ENCODE measurements at places on chromosomes 6 and 20. TPM values are rescaled to one million over a fixed set of nuclear protein-coding genes. Genes with fewer than 3 reads are reported as not detected.

- no peak for DNase-seq
Measured at GRCh38 chr6:53483423-53484353, 61.2 kb downstream of the GCLC start.

DNA sequence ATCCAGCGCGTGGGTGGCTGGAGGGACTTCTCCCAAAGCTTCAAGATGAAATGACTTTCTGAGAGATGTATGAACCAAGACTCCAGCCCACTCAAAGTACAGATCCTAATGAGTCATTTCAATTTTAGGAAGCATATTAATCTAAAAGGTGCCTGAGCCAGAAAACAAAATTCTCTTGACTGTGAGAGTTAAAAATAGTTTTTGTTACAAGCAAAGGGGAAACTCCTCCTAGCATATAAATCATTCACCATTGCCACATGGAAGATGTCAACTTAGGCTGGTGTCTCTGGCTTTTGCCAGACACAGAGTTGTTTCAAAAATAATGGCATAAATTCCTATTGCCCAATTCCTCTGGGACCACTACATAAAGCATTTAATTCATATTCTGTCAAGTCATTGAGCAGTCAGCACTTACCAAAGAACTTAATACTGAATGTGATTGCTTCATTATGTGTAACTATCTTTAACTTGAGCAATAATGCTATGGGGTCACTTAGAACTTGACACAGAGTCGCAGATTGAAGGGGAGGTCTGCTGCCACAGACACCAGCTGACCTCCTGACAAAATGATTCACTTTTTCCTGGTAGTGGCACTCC, 280.6 kb downstream of the SLC35F1 start:
- no peak for DNase-seq

GRCh38 chr6:2945153-2945452, 26.3 kb downstream of the SERPINB6 start:
- peak; percentile 81 for DNase-seq

DNA sequence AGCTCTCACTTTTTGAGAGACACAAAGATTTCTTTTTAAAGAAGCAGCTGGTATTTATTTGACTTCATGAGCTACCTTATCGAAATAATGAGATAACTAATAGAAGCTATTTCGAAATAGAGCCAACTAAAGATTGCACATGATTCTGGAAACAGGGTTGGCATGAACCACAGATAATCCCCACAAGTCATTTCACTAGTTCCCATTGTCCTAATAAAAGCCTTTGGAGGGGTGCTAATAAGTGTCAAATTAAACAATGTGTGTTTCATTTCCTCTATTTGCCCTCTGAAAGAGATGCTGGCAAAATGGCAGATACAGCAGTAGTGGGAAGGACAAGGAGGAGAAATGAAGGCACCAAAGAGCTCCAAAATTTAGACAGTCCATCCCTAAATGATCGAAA, 78.6 kb upstream of the RIPOR2 start:
- DNase-seq = no peak

The CRISP2 gene
- not detected for total RNA-seq

DNA sequence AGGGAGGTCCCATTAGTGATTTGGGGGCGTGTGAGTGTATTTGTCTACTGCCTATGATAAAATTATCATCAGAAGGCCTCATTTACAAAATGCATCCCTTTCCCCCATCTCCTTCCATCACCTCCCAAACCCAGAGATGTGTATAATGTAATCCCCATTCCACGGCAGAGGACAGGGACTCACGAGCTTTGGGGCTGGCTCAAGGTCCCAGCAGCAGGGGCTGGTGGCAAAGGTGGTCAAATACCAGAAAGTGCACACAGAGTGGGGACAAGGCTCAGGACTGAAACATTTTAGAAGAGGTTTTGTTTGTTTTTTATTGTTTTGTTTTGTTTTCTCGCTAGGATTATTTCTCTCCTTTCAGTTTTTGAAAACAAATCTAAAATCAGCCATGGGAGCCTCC, 68.5 kb upstream of the TOP1 start:
- DNase-seq = peak; percentile 39

The ZNF335 gene
- total RNA-seq = 19.0 TPM

DNA sequence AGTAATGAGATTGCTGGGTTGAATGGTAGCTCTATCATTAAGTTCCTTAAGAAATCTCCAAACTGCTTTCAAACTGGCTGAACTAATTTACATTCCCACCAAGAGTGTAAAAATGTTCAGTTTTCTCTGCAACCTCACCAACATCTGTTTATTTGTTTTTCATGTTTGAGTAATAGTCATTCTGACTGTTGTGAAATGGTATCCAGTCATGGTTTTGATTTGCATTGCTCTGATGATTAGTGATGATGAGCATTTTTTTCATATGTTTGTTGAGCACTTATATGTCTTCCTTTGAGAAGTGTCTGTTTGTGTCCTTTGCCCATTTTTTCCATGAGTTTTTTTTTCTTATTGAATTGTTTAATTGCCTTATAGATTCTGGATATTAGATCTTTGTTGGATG, 24.9 kb downstream of the DEFB125 start:
- DNase-seq = no peak

GRCh38 chr6:117354671-117355070, 71.1 kb downstream of the ROS1 start:
- DNase-seq = no peak

The MMUT gene
- total RNA-seq = 20.7 TPM

DNA sequence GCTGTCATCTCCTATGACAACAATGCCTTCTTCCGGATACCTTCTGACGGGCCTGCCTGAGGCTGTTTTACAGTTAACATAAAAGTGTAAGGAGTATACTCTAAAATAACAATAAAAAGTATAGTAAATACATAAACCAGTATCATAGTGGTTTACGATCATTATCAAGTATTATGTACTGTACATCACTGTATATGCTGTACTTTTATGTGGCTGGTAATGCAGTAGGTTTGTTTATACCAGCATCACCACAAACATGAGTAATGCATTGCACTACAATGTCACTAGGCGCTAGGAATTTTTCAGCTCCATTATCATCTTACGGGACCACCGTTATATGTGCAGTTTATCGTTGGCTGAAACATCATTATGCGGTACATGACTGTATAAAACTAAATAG, 76.5 kb downstream of the VEGFA start:
- no peak for DNase-seq

DNA sequence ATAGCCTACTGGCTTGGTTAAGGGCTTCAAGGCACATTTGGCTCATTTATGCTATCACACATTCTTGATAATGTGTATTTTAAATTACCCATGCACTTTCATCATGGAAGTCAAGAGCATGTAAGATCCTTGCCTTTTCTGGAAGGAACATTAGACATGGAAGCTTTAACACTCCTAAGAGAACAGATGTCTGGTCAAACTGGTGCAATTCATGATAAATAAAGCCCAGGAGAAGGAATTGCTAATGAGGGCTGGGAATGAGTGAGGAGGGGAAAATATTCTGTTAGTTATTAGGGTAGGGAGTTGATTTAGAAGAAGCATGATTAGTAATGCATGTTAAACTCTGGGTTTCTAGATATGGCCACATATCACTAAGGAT, 688.6 kb upstream of the CITED2 start:
- no peak for DNase-seq

DNA sequence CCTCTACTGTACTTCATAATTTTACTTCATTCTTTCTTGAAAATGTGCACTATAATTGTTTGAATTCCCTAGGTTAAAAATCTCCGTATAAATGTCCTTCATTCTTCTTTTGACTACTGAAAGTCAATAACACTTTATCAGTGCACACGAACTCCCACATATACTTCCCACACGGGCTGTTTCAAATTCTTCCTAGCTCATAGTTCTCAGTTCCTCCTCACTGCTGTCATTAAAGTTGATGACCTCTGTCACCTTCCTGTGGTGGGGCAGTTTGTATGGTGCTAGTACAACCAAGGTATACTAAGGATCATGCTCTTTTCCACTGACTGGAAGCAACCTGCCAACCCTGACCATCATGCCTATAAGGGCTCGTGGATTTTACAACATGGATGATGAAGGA, 40.0 kb upstream of the CD2AP start:
- DNase-seq = no peak

DNA sequence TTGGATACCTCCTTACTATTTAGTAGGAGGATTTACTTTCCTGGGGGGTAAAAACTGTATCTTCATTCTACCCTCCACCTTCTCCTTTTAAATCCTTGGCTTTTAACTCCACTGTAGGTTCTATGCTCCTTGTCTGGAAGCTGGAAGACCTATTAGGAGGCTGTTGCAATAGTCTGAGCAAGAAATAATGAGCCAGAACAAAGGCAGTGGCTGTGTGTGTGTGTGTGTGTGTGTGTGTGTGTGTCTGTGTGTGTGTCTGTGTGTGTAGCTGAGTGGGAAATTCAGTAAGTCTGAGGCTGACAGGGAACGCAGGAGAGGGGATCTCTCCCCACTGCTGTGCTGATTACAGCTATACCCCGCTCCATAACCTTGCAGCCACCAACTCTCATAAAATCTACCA, 35.8 kb downstream of the HTR1E start:
- no peak for DNase-seq

GRCh38 chr20:61922936-61923335, 142.7 kb downstream of the TAF4 start:
- DNase-seq = no peak

- no peak for DNase-seq
Measured at GRCh38 chr6:10230531-10230930, 184.3 kb downstream of the TFAP2A start.

The AK9 gene
- 8.4 TPM for total RNA-seq

DNA sequence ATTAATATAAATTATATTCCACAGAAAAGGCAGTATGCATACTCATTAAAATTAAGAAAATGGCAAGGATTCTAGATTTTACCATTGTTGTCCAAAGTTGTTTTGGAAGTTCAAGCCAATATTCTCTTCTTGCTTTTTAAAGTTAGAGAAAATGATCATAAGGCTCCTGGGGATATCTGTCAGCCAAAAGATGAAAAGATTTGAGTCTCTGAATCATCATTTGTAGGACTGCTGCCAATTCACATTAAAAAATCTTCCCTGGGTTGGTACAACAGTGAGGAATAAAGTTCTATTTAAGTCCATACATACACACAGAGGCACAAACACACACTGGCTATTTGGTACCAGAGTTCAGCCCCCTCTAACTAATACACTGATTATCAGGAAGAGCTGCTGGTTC, 620.1 kb downstream of the COL12A1 start:
- DNase-seq = no peak

DNA sequence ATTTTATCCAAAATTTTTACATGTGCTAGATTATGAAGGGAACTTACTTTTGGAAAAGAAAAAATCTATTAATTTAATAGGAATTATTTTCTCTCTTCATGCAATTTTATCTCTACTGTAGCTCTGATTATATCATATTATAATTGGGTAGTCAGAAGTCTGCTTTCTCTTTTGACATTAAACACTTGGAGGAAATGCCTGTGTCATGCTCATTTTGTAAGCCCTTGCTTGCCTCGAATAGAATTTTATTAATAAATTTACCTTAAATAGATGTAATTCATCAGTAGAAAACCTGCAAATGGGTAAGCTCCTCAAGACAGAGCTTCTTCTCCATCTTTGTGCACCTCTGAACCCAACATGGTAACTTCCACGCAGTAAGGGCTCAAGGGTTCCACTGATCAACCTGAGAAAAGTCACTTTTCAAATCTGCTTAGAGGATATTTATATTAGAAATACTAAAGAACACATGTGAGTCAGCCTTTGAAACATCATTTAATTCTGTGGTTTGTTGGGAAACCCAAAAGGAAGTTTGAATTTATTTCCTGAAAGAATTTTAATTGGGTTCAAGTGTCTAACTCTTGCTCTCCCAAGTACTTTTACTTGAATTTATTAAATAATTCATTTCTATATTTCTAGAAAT, 266.0 kb downstream of the ALDH8A1 start:
- DNase-seq = no peak

DNA sequence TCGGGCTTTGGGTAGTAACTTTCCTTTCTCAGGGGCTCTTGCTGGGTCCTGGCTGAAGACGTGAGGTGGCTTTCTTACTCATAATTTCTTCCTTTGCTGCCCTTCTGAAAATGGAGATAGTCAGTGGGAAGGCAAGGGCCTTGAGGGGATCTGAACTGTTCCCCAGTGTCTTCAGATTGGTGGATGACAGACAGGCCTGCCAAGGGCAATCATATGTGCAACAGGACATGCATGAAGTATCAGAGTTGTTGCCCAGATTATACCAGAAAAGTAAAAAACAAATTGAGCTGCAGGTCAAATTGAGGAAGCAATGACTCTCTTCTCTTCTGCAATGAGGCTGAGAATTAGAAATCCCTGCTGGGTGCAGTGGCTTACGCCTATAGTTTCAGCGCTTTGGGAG, 71.6 kb upstream of the PAX1 start:
- DNase-seq = peak; percentile 66

The GPX5 gene
- total RNA-seq = not detected

The PDE7B gene
- 7.4 TPM for total RNA-seq

DNA sequence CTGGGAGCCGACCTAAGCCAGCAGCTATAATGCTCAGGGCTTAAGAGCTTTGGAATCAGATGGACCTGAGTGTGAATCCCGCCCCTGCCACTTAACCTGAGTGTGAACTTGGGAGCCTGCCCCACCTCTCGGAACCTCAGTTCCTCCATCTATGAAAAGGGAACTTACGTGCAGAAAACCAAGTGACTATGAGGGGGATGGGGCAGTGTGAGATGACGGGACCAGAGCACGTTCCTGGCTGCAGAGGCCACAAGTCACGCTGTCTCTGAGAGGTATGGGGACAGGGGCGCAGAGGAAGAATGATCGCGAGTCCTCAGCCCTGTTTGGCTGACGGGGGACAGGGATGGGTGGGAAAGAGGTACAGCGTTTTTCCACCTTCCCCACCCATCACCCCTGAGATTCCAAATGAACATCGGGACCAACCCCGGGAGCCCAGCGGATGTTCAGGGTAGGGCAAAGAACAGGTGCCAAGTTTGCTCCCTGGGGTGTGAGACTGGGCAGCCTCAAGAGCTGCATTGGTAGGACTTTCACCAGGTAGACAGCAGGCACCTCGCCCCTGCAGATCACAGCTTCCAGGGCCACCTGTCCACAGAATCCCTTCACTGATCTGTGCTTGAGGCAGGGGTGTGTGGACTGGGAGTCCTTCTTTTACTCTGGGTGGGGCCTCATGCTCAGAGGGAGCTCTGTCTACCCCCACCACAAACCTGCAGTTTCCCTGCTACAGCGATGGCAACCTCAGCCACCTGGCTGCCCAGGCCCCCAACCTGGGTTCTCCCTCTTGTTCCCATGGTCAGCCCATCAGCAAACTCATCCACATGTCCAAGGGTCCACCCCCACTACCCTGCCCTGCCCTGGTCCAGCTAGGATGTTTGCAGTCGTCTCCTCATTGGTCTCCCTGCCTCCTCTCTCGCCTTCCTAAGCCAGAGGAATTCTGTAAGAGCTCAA, 85.8 kb downstream of the CEBPB start:
- no peak for DNase-seq

The BNIP5 gene
- total RNA-seq = not detected
